ENCODE measurements at places on chromosomes 7 and 10.

DNA sequence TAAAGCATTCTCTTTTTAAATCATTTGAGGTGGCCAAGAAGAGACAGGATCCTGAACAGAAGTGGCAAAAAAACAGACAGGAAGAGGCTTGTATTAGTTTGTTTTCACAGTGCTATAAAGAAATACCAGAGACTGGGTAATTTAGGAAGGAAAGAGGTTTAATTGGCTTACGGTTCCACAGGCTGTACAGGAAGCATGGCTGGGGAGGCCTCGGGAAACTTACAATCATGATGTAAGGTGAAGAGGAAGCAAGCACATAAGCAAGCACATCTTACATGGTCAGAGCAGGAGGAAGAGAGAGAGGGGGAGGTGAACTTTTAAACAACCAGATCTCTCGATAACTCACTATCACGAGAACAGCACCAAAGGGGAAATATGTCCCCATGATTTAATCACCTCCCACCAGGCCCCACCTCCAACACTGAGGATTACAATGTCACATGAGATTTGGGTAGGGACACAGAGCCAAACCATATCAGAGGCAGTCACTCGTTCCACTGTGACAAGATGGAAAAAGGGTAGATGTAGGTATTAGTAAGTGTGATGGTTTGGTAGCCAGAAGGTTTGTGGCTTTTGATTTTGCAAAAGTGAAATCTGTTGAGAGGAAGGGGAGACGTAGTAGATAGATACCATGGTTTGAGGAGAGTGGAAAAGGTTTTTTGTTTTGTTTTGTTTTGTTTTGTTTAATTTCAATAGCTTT is 5.1 kb downstream of the MSRB2 start:
- DNase-seq = no peak

- DNase-seq = no peak
Observed at GRCh38 chr7:45892407-45893035, 4.2 kb downstream of the IGFBP1 start.

DNA sequence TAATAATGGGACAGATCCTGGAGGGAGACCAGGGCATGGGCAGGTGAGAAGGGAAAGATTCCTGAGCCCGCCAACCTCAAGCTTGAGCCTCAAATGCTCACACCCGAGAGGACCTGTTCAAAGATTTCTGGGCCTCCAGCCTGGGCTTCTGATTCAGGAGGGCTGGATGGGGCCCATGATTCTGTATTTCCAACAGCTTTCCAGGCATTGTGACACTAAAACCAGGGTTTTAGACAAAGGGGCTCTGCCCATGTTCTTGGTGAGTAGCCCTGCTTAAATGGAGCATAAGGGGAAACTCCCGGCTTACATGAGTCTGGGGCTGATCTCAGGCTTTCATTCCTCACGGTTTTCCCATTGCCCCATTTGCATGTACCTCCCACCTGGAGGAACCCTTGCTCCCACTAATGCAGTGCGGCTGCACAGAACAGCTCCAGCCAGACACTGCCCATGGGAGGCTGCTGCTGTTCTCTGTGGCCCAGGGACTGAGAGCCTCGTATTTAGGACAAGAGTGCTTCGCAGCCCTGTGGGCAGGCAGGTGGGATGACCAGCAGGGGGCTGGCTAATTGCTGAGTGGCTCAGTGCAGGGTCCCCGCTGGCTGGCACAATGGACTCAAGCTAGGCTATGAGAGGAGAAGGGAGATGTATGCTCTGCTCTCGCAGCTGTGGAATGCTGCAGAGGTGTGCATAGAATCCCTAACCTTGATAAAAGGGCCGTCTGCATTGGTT is 135.3 kb upstream of the COBL start:
- DNase-seq = no peak

GRCh38 chr10:50387732-50388073 is 136.4 kb upstream of the ASAH2 start:
- DNase-seq = peak; percentile 44
